ENCODE measurements at places on chromosomes 2 and 18. TPM values are rescaled to one million over a fixed set of nuclear protein-coding genes. Genes with fewer than 3 reads are reported as not detected.

Gene EPB41L3
- total RNA-seq = 49.5 TPM

Gene FOSL2
- total RNA-seq = 56.4 TPM

Gene DYSF
- total RNA-seq = 0.70 TPM

Gene HOXD8
- 1.2 TPM for total RNA-seq

Gene TMEM150A
- 26.7 TPM for total RNA-seq

Gene C2orf78
- total RNA-seq = not detected

Gene PHOSPHO2
- 0.60 TPM for total RNA-seq

Gene CKAP2L
- 0.23 TPM for total RNA-seq
